Cardiac atrium fibroblast (primary cell): ENCODE measurements at places on chromosomes 1 and 21. TPM values are rescaled to one million over a fixed set of nuclear protein-coding genes. Genes with fewer than 3 reads are reported as not detected.

Gene AGTRAP
- total RNA-seq: 48.4 and 77.8 TPM in 2 replicates

Gene SORT1
- 2.3 and 10.0 TPM in 2 replicates for total RNA-seq

Gene ZNF326
- 3.1 and 6.0 TPM in 2 replicates for total RNA-seq

Gene FCGR2B
- total RNA-seq: not detected in 2 replicates

Gene MASP2
- not detected in 2 replicates for total RNA-seq

Gene RRP1B
- total RNA-seq: 12.6 and 16.8 TPM in 2 replicates

Gene CRNN
- not detected in 2 replicates for total RNA-seq
